ENCODE measurements at places on chromosomes 7 and 10.

DNA sequence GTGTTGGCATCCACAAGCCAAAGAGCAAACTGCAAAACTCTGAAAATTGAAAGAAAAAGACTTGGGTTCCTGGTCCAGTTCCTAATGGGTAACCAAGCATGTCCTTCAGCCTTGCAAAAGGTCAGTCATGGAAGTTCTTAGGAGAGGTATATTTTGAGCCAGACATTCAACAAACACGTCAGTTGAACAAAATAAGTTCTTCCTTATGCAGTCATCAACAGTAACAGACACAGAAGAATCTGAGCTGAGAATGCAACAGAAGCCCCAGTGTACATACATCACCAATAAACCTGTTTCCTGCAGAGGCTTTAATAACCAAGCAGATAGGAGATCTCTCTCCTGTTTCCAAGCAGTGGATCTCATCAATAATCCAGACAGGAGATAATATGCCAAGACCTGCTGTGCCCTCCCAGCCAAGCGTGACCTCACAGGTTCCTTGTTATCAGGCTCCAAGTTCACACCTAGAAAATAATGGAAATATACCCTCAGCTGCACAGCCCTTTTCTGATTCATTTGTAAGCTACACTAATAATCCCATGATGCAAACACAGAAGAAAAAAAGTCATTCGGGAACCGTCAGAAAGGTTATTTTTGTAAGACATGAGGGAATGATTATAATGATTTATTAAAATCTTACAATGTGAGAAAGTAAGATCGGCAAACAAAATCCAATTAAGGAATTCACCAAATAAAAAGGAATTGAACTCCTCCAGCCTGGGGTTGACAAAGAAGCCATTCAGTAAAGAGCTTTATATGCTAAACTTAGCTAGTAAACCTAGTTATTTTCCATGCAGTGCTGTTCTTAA, 90.7 kb downstream of the DGKI start:
- no peak for DNase-seq

GRCh38 chr10:79248341-79249185, 98.7 kb upstream of the PPIF start:
- no peak for DNase-seq

- DNase-seq, result no peak
Observed at GRCh38 chr7:98058186-98058585, 48.5 kb upstream of the LMTK2 start.

GRCh38 chr10:92848441-92849233, at the start of gene EXOC6:
TSS of gene EXOC6 (plus strand) at chr10:92848520. CDS start at chr10:92848534, 14 bp downstream.
- peak; percentile 87 for DNase-seq

GRCh38 chr10:31758495-31758894, 170.1 kb downstream of the ARHGAP12 start:
- DNase-seq, result no peak

- no peak for DNase-seq
Observed at GRCh38 chr7:31986878-31987518, 83.2 kb downstream of the PDE1C start.

GRCh38 chr10:59465088-59465487, 102.7 kb upstream of the FAM13C start:
- DNase-seq, result no peak

GRCh38 chr7:158824028-158824427, 5.3 kb downstream of the ESYT2 start:
- peak; percentile 87 for DNase-seq

GRCh38 chr7:123663200-123663599, 7.5 kb downstream of the LMOD2 start:
- DNase-seq, result no peak

DNA sequence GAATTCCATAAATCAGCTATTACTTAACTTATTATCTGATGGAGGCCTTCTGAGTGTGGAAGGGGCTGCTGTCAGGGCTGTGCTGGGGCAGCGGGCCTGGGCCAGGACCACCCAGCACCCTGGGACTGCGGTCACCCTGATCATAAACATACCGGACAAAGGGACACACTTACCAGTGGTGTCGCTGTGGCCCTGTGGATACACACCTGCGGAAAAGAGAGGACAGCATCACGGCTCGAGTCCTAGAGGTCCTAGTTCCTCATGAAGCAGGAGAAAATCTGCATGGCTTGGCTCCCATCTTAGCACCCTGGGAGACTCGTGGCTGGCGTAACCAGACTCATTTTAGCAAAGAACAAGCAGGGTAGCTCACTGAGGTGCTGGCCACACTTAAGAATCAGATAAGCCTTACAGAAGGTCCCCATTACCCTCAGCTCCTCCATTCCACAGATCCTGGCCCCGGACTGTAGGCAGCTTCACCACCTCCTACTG, 17.7 kb downstream of the IL15RA start:
- DNase-seq, result no peak

DNA sequence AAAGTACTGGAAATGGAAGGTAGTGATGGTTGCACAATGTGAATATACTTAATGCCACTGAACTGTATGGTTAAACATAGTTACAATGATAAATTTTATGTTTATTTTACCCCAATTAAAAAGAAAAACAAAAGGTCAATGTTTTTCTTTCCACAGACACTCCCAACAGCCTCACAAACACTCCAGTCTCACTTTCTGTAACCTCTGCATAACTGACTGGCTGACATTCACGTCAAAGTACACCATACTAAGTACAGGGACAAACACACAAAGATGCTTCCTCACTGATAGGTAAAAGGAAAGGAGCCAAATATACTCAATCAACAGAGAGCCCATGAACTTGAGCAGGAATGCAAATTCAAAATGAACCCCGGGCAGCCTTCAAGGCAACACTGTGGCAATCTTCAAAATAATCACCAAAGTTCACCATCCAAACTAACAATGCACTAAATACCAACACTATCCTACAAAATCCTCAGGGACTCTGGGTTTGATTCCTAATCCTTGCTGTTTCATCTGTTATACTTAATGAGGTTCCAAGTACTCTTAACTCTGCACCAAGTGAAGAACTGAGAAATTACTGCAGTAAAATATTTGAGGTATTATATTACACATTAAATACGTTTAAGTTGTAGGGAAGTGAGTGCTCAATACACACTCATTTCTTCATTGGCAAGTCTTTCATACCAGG, 90.8 kb downstream of the ARMH3 start:
- DNase-seq, result no peak

GRCh38 chr10:110524179-110524858, 26.6 kb downstream of the DUSP5 start:
- DNase-seq, result no peak

DNA sequence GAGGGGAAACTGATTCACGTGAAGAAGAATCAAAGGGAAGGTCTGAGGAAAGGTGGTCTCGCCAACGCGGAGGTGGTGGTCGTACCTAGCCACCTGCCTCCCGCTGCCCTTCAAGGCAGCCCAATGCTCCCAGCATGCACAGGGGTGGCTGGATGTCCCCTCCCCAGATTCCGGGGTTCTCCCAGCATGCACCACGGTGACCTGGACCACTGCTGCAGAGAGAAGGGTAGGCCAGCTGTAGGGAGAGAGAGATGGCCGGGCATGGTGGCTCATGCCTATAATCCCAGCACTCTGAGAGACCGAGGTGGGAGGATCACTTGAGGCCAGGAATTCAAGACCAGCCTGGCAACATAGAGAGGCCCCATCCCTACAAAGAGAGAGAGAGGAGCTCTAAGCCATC, 32.4 kb upstream of the PPP2R2D start:
- no peak for DNase-seq

- no peak for DNase-seq
Observed at GRCh38 chr7:131591687-131592319, 35.4 kb upstream of the PODXL start.

- DNase-seq, result no peak
Observed at GRCh38 chr10:32366111-32366510, 19.2 kb upstream of the EPC1 start.

DNA sequence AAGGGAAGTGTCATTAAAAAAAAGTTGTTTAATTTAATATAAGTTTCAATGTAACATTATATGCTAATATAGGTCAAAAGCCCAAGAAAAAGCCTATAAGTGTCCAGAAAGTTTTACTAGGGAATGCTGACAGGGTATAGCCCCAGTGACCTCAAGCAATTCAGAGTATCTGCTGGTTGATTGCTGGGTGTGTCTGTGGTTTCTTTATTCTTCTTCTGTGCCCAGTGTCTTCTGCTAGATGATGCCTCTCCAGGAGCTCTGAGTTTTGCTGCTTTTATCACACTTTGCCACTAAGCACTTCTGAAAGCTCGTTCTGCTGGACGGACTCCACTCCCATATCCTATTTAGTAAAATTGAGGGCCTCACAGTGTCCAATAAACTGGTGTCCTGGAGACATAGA, 212.2 kb upstream of the NRG3 start:
- no peak for DNase-seq

- no peak for DNase-seq
Observed at GRCh38 chr7:81525841-81526240, 244.0 kb downstream of the HGF start.

- DNase-seq, result peak; percentile 98
Observed at GRCh38 chr10:129466703-129467358, at the start of gene MGMT. TSS of gene MGMT (plus strand) at chr10:129467241.

GRCh38 chr10:5609952-5610616, 56.3 kb downstream of the ASB13 start:
- DNase-seq, result no peak

DNA sequence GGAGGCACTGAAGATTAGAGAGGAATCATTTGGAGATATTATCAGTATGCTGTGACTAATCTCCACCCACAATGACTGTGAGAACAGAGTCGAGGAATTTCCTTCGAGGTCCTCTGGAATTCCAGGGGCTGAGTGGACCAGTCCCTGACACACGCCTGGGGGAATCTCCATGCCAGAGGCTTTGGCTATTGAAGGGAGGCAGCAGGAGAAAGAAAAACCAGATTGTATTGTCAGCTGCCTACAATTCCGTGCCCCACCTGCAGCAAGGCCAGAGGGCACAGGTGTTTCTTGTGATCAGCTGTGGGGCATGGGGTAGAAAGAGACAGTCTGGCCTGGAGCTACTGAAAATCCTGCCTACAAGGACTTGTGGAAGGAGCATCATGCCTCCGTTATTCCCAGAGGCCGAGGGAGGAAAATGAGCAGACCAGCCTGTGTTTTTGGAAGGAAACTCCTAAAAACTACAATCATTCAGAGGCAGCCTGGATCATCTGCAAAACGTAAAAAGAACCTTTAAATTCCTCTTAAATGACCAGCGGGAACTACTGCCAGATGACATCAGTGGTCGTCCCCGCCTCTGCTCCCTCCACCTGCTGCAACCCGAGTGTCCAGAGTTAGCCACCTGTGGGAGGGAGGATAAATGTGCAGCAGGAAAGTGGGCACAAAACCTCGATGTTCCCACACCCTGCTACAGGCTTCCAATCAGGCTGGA, 25.4 kb upstream of the ANK3 start:
- DNase-seq, result no peak

- DNase-seq, result no peak
Observed at GRCh38 chr10:90222372-90222771, 521.0 kb downstream of the KIF20B start.

DNA sequence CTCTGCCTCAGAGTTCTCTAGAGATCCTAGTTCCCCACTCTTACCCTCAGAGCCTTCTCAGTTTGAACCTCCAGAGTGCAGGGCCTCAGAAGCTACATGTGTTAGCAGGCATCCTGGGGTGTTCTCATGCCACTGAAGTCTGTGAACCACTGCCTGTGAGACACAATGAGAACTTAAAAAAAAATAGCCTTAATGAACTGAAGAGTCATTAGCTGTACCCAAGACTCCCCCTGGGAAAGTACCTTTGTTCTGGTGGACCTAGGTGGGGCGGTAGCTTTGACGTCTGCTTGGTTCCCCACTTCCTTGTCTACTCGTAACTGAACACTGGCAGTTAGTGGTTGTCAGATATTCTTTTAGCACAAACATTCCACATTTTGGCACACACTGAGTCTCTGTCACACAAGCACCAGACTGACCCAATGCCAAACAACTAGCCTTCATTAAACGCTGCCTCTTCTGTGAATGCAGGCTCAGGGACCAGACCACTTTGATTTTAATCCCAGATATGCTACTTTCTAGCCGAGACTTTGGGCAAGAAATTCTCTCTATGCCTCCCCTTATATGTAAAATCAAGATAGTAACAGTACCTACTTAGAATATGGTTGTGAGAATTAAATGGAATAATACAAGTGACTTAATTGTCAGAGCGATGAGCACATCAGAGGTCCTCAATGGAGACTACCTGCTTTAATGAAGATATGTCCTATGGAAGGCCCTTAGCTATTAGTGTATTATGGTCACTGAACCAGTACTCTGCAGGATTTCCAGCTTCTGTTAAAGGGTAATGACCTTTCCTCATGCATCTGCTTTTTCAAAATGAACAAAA, 75.3 kb upstream of the CC2D2B start:
- DNase-seq, result no peak

DNA sequence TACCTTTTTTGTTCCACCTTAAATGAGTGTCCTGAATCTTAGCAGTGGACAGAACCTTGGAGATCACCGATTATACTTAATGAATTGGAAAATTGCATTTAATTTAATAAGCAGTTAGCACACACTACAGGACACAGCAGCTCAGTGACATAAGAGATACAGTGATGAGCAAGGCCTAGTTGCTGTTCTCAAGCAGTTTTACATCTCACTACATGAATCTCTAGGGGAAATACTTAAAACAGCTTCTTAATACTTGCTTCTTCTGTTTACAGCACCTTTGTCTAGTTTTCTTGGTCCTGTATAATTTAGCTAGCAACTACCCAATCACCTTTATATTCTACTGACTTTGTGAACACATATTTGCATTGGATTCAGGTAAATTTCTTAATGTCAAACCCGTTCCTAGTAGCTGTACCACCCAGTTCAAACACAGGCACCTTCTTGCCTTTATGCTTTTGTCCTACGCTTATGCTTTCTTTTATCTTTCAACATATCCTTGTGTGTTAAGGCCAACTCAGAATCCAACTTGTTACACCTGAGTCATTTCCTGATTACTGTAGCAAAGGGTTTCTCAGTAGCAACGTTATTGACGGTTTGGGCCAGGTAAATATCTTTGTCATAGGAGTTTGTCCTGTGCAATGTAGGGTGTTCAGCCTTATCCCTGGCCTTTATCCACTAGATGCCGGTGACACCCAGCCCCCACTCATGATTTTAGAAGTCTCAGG, 1.8 kb downstream of the STAM start:
- DNase-seq, result peak; percentile 22

GRCh38 chr10:43249151-43249961, 17.5 kb downstream of the RASGEF1A start:
- peak; percentile 2 for DNase-seq

All from activated CD4-positive, alpha-beta T cell treated with anti-CD3 and anti-CD28 coated beads, Interleukin-2, amount 10 ng/mL, durations not matched to agents 7 days and 5 days (primary cell).